Spinal cord (tissue), 10 donors: ENCODE measurements at places on chromosomes 13 and 19.
A peak's percentile ranks its signal among the peaks of the same experiment; 100 is the strongest.

DNA sequence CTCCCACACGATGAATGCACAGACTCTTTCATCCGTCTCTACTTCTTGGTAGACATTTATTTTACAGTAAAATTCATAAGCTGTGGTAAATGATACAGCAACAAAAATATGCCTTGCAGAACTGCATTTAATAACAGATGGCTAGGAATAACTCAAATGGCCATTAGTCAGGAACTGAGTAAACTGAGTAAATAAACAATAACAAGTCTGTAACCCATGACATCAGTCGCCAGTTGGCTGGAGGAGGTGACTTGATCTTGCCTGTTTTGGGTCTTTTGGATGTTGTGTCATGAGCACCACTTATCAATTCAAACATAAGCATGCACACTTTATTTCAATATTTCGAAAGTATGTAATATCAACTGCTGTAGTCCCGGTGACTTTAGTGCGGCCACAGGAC is 632.6 kb upstream of the ARGLU1 start:
- DNase-seq: no peak

GRCh38 chr19:54469496-54469934 is 3.6 kb downstream of the CDC42EP5 start:
- no peak for DNase-seq

DNA sequence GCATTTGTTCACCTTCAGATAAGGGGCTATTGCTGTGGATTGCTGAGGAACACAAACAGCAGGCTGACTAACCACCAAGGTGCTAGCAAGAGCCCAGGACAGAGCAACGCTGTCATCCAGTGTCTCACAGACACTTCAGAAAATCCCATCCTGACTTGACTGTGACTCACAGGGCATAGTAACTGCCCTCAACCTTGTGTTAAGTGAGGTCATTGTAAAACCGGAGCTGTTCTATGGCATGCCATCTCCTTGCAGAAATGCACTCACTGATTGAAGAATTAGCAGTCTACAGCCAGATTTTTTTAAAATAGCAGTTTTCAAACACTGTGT is 51.1 kb downstream of the TNFRSF19 start:
- DNase-seq: no peak

- DNase-seq: no peak
Observed at GRCh38 chr13:46968450-46968849, 71.6 kb upstream of the HTR2A start.

DNA sequence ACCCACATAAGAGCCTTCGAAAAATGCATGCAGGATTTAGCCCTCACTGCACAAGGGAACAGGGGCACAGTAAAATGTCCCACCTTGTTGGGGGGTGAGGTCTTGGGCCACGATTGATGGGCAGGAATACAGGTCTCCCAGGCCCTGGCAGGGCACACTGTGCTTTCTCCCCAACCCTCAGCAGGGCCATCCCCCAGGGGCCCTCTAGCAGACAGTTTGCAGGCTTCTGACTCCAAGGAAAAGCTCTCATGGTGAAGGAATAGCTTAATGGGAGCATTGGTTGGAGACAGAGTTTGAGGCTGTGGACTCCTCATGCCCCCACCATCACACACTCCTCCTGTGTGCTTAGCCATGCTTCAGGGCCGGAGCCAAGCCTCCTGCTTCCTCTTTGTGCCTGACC is 484.6 kb downstream of the ZNF536 start:
- DNase-seq: no peak

DNA sequence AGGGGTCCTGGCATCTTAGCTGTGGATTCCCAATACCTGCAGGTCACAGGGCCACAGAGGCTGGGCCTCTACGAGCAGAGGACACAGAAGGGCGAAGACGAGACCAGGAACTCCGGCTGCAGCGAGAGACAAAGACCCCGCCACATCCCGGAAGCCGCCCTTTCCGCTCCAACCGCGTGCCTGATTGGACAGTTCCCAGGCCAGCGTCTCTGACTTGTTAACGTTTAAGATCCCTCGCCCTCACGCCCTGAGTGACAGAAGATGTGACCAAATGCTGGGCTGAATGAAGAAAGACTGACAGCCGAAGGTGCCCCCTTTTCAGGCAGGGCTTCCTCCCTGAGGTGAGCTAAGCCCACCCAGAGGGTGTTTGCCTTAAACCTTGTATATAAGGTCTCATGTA is at the start of gene ZNF98:
TSS of gene ZNF98 (minus strand) at position 136 of the 400 bp plus-strand sequence. CDS start at position 14, 122 bp downstream.
- no peak for DNase-seq

DNA sequence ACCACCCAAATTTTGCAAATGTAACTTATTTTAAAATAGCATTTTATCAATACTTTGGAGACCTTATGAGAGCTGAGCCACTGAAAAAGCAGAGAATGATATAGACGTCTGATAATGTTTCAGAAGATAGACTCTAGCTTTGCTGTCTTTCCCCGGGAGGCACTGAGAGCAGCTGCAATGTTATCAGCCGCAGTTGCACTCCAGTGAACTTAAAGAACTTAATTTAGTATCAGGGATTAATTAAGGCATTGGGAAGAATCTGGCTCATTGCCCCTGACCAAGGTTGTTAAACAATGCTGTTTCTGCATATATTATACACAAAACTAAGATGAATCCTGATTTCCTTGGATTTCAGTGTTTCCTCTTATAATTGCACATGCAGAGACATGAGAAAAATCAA is 75.7 kb upstream of the SGCG start:
- DNase-seq: peak; percentile 26

GRCh38 chr13:52878831-52879230 is 30.4 kb upstream of the PCDH8 start:
- no peak for DNase-seq

GRCh38 chr13:40613192-40613818 is 53.1 kb downstream of the FOXO1 start:
- peak; percentile 66 for DNase-seq

DNA sequence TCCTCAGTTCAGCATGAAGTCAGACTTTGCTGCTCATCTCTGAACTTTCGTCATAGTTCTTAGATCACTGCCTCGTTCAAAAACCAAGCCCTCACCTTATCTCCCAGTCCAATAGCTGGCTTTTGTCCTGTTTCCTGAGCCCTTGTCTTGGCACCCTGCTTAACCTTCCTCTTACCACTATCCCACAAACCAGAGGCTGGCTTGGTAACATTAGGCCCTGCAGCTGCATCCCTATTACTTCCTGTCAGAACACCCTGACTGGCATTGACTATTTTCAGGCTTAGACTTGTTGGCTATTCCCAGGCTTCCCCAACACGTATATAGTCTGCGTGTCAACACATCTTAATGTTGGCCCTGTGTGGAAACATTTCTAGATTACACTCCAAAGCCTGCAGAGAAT is 172.4 kb downstream of the VWA8 start:
- DNase-seq: no peak
